ENCODE measurements at places on chromosomes 3 and 15.

DNA sequence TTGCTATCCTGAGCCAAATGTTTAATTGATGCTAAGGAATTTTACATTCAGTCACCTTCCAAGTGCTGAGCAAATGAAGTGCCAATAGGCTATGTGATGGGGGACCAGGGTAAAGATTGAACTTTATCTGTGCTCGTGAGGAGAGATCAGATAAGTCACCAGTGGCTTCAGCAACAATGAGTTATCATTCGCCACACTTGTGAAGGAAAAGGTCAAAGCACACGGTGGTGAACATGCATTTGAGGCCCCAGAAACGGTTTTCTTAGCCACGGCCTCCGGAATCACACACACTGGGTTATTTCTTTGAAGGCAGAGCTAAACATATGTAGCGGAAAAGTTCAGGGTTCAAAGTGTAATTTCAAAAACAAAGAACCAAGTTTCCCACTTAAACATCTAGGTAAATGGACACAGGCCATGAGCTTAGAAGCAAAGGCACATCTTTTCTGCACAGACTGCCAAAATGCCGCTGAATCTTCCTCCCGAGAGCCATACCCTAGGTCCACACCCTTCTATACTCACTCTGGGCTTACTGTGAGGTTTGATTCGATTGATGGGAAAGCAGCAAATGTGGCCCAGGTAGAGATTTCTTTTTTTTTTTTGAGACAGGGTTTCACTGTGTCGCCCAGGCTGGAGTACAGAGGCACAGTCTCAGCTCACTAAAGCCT lies 268.5 kb downstream of the SHQ1 start:
- no peak for DNase-seq

GRCh38 chr3:128603811-128604775 lies 46.5 kb downstream of the RPN1 start:
- DNase-seq = no peak

DNA sequence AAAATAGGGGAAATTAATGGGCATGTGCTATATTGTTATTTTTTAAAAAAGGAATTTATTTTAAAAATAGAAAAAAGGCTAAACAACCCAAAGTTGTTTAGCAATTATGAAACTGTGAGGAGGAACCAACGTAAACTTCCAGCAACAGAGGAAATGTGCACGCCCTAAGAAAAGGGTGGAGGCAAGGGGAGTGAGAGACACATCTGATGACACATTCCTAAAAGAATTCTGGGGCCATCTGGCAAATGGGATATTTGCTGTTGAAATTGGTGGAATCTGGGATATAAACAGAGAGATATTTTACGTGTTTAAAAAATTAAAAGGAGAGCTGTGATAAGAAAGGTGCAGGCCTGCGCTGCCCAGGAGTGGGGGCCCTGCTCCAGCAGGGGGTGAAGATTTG lies 50.8 kb upstream of the MUC13 start:
- DNase-seq = no peak

GRCh38 chr15:34679291-34679690 lies 75.5 kb downstream of the GJD2 start:
- no peak for DNase-seq

GRCh38 chr3:128884992-128885391 lies 5.6 kb downstream of the ACAD9 start:
- no peak for DNase-seq

DNA sequence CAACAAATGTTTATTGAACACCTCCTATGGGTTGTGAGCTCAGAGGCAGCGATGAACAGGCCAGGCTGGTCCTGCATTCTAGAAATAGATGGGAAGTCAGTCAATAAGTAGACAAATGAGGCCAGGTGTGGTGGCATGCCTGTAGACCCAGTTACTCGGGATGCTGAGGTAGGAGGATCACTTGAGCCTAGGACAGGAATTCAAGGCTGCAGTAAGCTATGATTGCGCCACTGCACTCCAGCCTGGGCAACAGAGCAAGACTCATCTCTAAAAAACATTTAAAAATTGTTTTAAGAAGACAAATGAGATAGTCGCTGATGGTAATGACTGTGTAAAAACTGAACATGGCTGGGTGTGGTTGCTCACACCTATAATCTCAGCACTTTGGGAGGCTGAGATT lies 4.4 kb upstream of the RHO start:
- DNase-seq = no peak

Measured in NCI-H1105 (cell line).